ENCODE measurements at places on chromosomes 3 and 15.
A peak's percentile ranks its signal among the peaks of the same experiment; 100 is the strongest.

DNA sequence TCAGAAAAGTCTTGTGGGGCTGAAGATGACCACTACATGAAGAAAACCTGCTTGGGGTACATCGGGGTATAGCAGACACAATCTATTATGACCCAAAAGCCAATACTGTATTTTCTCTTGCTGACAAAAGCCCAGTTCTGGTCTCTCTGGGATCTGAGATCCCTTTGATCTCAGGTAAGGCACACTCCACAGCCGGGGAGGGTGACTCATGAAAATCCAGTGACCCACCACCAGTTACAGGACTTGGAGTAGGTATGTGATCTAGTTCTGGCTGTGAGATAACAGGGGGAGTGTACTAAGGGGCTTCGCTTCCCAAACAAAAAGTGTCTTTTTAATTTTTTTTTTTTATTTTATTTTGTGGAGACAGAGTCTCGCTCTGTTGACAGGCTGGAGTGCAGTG lies 193.3 kb downstream of the STT3B start:
- no peak for DNase-seq

DNA sequence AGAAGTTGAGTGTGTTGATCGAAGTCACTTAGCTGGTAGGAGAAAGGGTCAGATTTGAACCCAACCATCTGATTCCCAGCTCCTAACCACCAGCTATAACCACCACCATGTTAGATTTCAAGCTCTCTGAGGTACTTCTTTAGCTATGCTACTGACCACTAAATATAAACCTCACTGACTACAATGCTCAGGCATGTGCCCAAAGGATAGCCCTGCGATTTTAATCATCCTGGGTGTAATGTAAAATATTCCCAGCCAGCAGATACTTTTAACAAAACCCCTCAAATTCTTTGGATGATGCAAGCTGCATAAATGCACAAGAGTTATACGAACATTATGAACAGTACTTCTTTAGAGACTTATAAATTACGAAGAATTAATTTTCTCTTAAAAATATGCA lies 115.2 kb upstream of the TSC22D2 start:
- no peak for DNase-seq

DNA sequence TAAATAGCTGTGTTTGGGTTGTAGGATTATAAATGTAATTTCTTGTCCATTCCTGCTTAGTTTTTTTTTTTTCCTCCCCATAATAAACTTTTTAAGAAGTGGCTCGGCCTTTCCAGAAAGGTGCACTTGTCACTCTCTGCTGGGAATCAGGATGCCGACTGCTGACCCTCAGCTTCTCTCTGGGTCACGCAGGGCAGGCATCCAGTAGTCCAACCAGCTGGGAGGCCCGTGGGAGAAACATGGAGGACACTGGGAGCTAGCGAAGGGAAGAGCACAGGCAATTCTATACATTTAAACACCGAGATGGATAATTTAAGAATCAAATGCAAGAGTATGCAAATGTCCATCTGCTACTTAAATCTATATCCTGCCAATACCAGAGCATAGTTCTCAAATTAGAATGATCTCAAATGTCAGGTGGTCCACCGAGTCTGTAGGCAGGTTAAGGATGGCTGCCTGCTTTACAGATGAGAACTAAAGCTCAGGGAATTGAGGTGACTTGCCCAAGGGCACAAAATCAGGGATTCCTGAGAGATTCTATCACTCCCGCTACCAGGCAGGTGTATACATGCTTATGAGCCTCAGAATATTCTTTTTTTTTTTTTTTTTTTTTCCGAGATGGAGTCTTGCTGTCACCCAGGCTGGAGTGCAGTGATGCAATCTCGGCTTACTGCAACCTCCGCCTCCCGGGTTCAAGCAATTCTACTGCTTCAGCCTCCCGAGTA lies 64.5 kb downstream of the DAPK2 start:
- DNase-seq: no peak

DNA sequence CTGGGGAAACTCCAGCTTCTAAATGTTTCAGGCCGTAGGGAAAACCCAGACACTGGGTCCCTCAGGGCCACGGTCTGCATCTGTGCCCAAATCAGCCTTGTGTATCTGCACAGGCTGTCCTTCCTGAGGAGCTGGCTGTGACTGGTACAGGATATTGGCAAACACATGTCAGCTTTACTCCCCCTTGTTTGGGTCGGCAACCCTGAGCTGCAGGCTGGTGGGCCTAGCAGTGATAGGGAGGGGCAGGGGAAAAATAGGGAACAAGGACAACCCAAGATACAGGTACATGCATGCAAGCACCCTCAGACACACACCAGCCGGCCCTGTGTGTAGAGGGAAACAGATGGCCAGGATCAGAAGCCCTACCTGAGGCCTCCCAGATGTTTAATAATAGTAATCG lies 28.7 kb upstream of the HCN4 start:
- DNase-seq: no peak

GRCh38 chr15:81812456-81812855 lies 233.4 kb downstream of the MEX3B start:
- no peak for DNase-seq

DNA sequence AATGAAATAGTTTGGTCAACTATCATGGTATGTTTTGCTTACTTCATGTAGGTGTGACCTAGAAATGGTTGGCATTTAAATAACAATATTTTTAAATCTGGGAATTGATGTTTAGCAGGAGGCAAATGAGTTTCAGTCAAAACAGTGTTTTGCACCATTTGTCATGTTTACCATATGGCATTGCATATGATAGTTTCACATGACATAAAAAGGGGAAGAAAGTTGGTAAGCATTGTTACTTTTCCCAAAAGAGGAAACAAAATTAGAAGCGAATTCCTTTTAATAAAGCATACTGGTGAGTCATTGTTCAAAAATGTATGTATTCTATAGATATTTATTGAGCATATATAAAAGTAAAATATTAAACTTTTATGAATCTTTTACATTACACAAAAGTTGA lies 2.3 kb downstream of the RNF13 start:
- DNase-seq: no peak

DNA sequence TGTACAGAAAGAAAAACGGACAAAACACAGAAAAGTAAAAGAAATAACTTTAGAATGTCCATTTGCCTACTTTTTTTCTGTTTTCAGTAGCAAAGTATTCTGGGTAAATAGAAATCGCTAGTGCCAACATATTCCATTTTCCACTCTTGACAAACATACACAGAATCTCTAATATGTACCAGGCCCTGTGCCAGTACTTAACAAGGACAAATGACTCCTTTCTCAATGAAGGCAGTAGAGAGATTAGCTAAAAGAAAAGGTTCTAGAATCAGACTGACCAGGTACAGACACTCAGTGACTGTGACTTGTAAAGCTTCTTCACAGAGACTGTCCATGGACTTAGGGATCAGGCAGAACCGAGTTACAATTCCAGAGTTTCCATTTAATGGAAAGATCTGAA lies 165.8 kb upstream of the STAC start:
- DNase-seq: no peak

- no peak for DNase-seq
These were observed 39.8 kb downstream of the TUBGCP4 start for GRCh38 chr15:43410572-43411214.

DNA sequence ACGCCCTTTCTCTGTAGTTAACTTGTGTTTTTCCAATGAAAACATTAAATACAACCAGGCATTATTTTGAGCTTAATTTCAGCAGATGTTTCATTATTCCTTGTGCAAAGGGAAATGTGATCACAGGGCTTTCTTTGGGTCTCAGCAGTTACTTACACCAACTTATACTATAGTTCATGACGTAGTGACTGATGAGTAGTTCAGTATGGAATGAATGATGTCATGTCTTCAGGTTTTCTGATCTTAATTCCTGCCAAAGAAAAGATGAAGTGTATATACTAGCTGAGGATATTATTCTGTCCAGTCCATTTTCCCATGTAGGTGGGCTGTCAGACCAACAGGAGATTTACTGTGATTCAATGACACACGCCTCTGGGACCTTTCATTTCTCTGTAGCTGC lies 61.3 kb downstream of the MYRIP start:
- no peak for DNase-seq

DNA sequence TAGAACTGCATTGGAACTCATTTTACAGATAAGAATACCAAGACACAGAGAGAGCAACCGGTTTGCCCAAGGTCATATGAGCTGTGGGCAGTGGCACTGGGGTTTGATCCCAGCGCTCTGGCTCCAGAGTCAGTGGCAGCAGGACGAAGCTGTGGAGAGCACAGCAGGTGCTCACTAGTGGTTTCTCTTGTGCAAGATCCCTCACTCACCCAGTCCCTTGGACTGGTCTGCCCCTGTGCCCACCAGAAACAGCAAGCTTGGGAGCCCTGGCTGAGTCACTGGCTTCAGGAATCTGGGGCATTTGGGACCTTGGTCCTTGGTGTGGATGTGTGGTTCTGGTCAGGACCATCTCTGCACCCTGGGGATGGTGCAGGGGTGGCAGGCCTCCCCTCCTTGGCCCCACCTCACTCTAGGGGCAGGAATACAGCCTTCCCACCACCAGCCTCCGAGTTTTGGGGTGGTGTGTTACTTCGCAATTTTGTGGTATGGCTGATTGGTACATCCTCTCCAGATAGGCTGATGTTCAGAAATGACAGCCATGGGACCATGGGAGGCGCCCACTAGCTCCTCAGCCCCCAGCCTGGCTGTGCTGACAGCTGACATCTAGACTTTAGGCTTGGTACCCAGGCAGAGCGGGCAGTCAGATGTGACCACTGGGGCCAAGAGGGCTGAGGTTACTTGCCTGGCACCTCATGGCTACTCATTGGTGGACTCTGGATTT lies 104.6 kb downstream of the LSM3 start:
- no peak for DNase-seq

GRCh38 chr3:123070510-123070909 lies 3.7 kb downstream of the PDIA5 start:
- no peak for DNase-seq

DNA sequence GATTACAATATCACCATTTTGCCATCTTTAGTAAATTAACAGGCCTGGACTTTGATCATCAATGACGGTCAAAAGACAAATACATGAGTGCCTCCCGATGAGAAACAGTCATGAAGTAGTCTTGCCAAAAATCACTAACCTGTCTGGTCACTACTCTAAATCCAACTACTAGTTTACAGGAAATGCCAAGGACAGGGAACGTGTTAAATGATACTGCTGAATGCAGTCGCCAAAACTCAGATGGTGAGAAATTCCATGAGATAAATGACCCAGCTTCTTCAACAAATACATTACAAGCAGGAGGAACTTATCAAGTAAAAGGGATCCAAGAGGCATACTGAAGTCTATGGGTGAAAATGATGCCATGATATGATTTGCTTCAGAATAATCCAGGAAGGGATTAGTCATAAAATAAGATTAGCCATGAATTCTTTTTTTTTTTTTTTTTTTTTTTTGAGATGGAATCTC lies 35.8 kb upstream of the ATP13A3 start:
- DNase-seq: no peak

DNA sequence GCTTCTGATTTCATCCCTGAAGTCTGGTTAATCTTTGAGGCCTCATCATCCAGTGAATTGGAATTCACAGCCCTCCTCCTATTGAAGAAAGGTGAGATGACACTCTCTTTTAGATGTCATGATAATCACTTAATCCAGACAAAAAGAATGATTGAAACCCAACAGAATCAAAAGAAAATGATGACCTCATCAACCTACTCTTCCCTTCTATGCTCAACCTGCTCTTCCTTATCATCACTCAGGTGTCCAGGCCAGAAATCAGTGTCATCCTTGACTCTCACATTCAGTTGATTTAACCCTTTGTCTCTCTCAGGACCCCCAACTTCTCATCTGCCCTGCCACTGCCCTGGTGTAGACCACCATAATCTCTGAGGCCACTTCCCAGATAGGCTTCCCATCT lies 11.8 kb downstream of the PLA2G4E start:
- no peak for DNase-seq

DNA sequence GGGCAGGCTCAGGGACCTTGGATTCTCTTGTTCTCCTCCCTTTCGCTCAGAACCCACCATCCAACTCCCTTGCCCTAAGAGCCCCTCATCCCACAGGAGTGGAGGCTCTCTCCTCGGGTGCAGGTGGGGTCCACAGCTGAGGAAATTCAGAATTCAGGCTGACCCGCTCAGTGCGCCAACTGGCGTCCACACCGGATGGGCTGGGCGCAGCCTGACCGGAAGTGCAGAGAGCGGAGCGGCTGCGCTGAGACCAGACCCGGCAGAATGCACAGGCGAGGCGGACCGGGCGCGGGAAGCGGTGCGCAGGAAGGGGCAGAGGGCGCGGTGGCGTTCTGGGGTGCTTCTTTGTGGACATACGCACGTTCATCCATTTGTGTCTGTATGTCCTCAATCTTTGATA lies 210.4 kb upstream of the NDN start:
- no peak for DNase-seq

DNA sequence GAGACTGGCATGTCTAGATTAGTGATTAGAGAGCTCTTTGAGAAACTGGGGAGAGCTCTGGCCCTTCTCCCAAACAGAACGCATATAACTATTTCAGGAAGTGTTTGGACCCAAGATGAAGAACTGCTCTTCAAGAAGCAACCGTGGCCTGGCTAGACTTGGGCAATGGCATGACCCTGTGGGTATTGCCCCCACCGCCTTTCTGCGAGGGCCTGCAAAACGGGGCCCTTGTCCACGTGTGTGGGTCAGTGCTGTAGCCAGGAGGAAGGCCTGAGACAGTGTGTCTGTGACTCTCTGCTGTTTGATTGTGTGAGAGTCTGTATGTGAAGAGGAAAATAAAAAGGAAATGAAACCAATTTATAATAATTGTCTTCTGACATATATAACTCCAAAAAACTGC lies 42.5 kb downstream of the EEFSEC start:
- no peak for DNase-seq

- no peak for DNase-seq
These were observed 43.6 kb upstream of the DCBLD2 start for GRCh38 chr3:98945101-98945524.

DNA sequence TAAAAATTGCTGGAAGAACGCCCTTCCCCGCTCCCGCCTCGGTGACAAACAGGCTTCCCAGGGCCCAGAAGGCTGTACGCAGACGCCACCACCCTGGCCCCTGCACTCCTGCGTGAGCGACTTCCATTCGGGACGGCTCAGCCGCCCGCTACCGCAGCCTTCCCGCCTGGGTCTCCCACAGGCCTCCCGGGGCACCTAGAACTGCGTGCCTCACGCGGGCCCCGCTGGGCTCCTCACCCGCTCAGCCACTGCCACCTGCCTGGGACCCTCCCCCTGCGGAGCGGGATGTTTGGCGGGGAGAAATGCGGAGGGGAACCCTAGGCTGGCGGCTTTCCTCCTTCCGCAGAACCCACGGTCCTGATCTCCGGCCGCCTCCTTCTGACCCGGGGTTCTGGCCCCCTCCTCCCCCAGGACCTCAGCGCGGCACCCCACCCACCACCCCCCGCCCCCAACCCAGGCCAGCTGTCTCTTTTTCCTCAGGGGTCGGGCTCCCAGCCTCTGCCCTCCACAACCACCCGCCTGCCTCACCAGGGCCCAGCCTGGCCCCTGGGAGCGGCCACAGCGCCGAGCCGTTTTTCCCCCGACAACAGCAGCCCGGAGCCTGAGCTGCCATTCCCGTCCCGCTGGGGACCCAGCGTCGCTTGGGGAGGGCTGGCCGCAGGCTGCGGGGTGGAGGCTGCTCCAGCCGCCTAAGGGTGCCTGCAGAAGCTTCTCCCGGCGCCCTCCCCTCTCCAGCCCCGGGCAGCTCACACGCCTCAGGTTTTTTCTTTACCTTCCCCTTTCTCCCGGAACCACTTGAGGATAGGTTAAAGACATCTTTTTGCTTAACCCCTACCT lies 27.6 kb upstream of the RAB7A start:
- peak; percentile 9 for DNase-seq
